ENCODE measurements at places on chromosomes 4 and X.
A peak's percentile ranks its signal among the peaks of the same experiment; 100 is the strongest.

- peak; percentile 15 for DNase-seq
These were observed 944 bp downstream of the FUNDC2 start for GRCh38 chrX:155027509-155028066.

DNA sequence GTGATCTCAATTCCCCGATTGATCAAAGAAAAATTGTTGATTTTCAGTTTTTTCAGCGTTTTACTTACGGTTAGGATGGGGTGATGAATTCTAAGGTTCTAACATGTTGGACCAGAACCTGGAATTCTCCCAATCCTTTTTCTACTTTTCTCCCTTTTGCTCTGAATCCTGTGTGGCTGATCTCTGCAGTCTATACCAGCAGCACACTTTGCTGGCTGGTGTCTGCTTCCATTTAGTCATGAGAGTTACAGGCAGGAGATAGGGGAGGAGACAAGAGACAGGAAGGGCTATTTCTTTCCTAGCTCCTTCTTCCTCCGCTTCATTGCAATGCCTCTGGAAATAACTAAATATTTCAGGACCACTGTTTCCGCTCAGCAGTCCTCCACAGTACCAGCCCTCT is 623.9 kb downstream of the CENPC start:
- DNase-seq: no peak

GRCh38 chr4:7854216-7854615 is 85.4 kb downstream of the AFAP1 start:
- DNase-seq: no peak

DNA sequence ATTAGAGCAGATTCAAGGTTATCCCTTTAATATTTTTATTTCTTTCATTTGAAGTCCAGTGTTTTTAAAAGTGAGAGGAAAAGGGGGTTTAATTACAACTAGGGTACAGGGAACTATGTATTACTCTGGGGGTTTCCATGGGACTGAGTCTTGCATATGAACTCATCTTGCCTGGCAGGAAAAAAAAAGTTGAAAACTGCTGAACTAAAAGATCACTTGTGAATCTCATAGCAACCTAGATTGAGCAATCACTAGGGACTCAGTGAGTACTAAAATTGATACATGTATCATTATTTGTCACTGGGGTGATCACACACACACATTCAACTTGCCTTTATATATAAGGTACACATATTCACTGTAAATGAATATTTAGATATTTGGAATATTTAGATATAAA is 180.7 kb upstream of the SFRP2 start:
- DNase-seq: no peak

DNA sequence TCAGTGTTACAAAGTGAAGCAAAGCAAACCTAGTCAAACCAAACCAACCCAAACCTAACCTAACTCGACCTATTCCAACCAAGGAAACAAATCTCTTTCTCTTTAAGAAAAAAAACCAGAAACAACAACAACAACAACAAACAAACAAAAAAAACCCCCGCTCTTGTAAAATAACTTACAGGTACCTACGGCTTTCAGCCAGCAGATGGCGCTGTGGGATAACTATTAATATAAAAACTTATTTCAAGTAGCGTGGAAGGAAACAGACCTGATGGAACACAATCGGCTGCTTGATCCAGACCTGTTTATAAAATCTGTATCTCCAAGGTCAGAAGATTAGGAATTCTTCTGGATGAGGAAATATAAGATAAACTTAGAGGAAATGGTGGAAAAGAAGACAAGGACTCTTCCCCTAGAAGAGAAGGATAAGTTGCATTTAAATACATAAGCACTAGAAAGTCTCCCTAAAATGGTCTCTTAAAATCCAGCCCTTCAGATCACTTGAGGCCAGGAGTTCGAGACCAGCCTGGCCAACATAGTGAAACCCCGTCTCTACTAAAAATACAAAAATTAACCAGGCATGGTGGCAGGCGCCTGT is 34.4 kb upstream of the CDKL5 start:
- DNase-seq: peak; percentile 50

DNA sequence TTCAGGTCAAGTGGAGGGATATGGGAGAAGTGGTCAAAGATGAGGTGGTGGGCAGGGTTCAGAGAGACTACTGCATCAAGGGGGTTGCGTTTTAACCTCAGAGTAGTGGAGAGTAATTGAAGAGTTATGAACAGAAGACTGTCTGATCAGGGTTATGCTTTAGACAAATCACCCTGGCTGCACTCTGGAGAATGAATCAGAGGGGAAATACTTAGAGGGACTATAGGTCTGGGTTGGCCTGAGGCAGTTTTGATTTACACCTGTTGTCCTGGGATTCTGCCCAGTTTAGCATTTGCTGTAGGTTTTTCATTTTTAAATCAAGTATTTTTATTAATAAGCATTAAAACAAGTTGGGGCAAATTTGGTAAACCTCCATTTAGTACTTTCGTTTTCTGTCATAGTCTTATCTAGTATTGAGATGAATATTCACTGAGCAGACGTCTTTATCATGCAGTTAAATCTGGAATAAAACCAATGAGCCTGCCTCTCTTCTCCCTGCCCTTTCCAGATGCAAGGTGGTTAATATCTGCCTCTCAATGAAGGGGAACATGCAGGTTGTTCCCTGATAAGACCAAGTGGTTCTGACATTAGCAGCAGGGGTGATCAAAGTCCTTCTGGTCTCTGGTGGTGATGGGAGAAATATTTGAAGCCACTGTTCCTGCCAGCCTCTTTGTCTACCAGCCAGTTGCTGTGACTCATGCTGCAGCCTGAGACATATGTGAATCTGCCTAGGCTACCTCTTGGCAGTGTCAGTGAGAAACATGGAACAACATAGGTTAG is 116.0 kb upstream of the RPS6KA3 start:
- DNase-seq: no peak

DNA sequence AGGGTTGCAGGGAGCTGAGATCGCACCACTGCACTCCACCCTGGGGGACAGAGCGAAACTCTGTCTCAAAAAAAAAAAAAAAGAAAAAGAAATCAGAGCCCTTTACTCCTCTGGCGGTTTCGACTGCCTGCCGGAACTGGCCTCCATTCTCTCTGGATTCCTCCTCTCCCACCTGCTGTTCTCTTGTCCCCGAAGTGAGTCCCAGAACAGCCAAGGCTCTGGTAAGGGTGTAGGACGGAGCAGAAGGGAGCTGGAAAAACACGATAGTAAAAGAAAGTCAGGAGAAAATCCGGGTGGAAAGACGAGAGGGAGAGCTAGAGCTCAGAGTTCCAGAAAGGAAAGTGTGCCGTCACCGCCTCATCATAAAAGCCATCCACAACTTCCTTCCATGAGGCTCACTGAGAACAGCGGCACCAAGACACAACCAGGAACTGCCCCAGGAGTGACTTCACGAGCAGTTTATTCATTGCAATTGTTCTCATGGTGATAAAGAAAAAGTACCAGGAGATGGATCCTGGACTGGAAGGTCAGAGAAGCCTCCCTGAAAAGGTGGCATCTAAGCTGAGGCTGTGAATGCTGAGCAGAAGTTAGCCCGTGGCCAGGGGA is 12.3 kb downstream of the TLR3 start:
- no peak for DNase-seq

DNA sequence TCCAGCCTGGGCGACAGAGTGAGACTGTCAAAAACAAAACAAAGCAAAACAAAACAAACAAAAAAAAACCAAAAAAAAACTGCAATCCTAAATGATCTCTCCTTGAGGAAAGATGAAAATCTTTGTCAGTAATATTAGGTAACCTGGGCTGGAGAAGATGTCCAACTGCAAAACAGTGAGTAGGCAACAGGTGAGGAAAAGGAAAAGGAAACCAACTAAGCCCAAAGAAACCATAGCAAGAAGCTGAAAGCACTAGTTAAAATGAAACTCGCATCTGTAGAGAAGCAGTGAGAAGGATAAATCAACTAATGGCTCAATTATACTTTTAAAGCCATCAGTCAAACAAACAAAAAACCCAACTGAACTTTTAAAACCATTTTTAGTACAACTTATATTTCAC is 54.2 kb downstream of the ENOX2 start:
- DNase-seq: no peak

GRCh38 chr4:154534296-154534695 is 15.9 kb downstream of the PLRG1 start:
- DNase-seq: no peak

GRCh38 chr4:101356928-101357327 is 9.6 kb upstream of the PPP3CA start:
- no peak for DNase-seq

DNA sequence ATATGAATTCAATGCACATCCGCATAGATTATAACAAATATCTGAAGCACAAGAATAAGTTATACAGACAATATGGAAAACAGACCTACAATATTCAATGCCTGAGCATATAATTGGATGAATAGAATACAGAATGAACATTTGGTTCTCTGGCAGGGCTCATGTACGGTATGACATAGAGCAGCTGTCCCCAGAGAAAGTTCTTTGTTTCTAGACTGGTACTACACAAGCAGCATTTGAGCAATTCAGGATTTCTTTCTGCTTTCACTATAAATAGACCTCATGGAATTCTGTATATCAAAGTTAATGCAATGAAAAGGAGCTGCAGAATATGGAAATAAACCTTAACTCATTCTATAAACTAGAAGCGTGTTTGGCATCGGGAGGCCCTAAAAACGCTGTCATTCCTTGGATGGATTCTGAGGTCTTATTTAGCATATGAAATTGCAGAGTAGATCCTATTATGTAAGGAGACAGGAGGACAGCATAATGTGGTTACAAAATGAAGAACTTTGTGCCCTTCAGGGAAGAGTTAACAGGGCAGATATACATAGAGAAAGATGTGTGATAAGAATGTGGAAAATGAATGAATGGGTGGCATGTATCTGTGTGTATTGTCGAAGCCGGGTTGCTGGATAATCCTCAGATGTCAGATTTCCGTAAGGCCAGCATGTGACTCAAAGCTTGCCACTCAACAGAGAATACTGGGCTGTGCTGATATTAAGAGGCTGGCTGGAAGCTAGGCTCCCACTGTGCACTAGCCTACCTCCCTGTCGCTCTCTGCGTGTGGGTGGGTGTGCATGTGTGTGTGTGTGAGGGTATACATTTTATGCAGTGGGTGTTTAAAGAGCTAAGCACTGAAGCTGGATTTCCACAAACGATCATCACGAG is 103.3 kb upstream of the SLC4A4 start:
- no peak for DNase-seq

DNA sequence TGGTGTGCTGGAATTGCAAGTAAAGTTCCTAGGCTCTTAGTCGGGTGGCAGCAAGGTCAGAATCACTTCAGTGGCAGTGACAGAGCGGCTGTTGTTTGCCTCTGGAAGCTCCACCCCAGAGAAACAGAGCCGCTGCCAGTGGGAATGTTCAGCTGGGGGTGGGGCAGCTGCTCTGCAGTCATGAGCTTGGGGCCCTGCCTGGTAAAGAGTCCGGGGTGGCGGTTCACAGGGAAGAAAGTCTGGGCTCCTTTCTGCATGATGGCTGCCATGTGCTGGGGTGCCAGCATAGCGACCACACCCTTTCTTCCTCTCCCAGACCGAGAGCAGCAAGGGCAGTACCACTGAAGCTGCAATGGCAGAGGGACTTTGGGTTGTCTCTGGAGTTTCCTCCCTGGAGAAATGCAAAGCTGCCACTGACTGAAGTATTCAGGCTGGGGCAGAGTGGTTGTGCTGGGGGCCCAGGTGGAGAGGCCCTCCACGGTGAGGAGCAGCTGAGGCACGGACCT is 108.8 kb upstream of the CENPE start:
- no peak for DNase-seq

- no peak for DNase-seq
These were observed 538.2 kb downstream of the DMD start for GRCh38 chrX:32673193-32673592.

GRCh38 chr4:81676537-81676936 is 204.8 kb upstream of the RASGEF1B start:
- no peak for DNase-seq
